Kidney epithelial cell (primary cell): ENCODE measurements at places on chromosomes 1 and 21. TPM values are rescaled to one million over a fixed set of nuclear protein-coding genes. Genes with fewer than 3 reads are reported as not detected.

The SPRR2G gene
- total RNA-seq: not detected in 2 replicates

The ILF2 gene
- total RNA-seq: 231 and 250 TPM in 2 replicates

The STUM gene
- total RNA-seq: 0.04 TPM in 1 of 2 replicates, not detected in the other

The WDR77 gene
- 39.7 and 40.5 TPM in 2 replicates for total RNA-seq

The TMIGD3 gene
- not detected in 2 replicates for total RNA-seq

The PALMD gene
- 0.17 and 0.27 TPM in 2 replicates for total RNA-seq

The DISP3 gene
- total RNA-seq: 0.17 and 0.68 TPM in 2 replicates

The SMPDL3B gene
- total RNA-seq: 20.1 and 23.3 TPM in 2 replicates
